ENCODE measurements at places on chromosomes 11 and 22.

DNA sequence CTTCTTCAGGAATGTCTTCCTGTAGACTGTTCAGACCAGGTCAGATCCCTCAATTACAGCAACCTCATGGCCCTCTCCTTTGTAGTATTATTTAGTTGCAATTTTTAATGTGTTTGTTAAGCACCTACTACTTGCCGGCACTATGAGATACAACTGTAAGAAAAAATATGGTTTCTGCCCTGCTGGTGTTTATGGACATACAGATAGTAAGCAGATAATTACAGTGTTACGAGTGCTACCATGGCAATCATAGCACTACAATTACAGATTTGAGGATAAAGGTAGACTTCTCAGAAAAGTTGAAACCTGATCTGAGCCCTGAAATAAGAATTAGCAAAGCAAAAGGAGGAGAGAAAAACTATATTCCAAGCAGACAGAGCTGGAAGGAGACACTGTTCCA lies 2.8 kb downstream of the LRRC51 start:
- no peak for ATAC-seq

- no peak for ATAC-seq
These were observed 2.5 kb upstream of the CXCR5 start for GRCh38 chr11:118881228-118881627.

DNA sequence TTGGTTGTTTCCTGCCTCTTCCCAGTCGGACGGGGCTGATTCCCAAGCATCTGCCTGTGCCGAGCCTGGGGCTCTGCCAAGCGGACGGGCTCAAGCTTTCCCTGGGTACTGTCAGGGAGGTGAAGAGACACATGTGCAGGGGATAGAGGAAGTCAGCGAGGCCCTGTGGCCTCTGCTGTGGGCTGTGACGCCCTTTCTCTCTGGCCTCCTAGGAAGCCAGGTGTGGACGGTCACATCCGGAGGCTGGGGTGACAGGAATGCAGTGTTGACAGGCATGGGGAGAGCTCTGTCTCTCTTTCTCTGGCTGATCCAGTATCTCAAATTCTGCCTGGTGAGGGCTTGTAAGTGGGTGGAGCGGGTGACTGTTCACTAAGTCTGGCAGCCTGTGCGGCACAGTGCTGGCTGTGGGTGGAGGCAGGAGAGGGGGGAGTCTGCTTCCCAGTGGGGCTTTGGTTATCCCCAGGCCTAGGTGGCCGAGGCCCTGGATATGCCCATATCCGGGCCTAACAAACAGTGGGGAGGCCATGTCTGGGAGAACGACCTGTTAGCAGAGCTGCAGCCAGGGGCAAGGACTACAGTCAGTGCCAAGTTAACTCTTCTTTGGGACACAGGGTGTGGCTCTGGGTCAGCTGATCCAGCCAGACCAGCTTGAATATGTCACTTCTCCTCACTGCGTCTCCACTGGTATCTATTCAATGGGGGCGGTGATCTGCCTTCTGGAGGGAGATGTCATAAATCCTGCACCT lies 1.9 kb downstream of the KCTD17 start:
- peak; percentile 24 for ATAC-seq

- peak; percentile 54 for ATAC-seq
These were observed 38.8 kb downstream of the NUMA1 start for GRCh38 chr11:72041364-72042063.

GRCh38 chr11:121494355-121495099 lies 41.8 kb upstream of the SORL1-AS1 start:
- ATAC-seq: peak; percentile 60

GRCh38 chr11:104944076-104944475 lies 24.3 kb downstream of the CASP4 start:
- no peak for ATAC-seq

- ATAC-seq: no peak
These were observed 71.8 kb downstream of the ADAMTS15 start for GRCh38 chr11:130520271-130520671.

GRCh38 chr11:48056325-48057183 lies 76.2 kb downstream of the PTPRJ start:
- no peak for ATAC-seq

DNA sequence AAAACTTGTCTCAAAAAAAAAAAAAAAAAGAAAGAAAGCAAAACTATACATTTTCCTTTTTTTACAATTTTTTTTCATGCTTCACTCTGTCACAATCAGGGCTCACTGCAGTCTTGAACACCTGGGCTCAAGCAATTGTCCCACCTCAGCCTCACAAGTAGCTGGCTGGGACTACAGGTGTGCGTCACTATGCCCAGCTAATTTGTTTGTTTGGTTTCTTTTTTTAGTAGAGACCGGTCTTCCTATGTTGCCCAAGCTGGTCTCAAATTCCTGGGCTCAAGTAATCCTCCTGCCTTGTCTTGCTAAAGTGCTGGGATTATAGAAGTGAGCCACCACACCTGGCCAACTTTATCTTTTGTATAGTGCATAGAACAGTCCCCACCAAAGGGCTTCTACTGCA lies 15.0 kb upstream of the CXCR5 start:
- ATAC-seq: peak; percentile 19

DNA sequence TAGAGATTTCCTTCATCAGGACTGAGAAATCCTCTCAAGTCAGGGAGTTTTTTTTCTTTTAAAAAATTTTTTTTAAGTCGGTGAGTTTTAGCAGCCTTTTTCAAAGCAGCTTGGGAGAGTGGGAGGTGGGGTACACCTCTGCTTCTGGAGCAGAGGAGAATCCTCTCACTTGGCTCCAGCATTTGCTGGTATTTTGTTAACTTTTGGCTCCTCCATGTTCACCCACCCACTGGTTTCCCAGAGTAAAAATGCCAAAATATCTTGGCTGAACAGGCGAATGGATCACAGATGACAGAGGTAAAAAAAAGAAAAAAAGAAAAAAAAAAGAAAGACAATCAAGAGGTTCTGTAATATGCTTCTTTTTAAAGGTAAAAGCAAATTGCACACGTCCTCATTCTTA lies 68.0 kb downstream of the GAB2 start:
- ATAC-seq: no peak

- no peak for ATAC-seq
These were observed 118.8 kb downstream of the DBX1 start for GRCh38 chr11:20041499-20041898.

GRCh38 chr22:37222440-37222971 lies 10.2 kb upstream of the SSTR3 start:
- ATAC-seq: no peak

DNA sequence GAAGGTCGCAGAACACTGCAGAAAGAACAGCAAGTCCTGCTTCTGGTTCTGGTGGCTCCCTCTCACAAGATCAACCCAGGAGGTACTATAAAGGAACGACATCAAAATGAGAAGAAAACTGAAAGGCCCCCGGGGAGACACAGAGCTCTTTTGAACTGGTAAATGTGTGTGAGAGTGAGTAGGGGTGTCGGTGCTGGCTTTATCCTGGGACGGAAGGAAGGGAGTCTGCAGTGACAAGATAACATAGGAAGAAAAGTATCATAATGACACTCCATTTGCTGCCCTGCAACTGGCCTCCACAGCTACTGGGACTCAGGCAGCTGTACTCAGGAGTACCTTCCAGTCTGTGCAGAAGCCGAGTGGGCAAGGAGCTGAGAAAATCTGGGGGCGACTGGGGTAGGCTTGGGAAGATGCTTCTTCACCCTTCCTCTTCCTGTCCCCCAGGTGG lies 60.9 kb downstream of the ENTHD1 start:
- no peak for ATAC-seq

DNA sequence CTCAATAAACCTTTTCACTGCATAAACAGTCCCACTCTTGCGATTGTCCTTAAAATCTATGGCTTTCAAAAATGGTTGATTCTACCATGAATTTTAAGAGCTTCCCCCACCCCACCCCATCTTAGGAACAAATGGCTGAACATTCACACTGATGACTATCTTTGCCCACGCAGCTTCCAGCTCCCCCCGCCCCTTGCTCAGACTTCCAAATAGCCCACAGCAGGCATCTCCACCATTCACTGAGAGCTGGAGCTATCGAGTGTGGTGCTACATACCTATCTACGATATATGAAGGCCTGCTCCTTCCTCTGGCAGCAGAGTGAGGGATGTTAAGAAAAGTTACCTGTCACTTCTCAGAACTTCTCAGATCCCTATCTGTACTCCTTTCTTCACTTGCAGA lies 26.7 kb downstream of the EIF3F start:
- no peak for ATAC-seq

GRCh38 chr11:118448294-118448693 lies 12.0 kb downstream of the KMT2A start:
- no peak for ATAC-seq

DNA sequence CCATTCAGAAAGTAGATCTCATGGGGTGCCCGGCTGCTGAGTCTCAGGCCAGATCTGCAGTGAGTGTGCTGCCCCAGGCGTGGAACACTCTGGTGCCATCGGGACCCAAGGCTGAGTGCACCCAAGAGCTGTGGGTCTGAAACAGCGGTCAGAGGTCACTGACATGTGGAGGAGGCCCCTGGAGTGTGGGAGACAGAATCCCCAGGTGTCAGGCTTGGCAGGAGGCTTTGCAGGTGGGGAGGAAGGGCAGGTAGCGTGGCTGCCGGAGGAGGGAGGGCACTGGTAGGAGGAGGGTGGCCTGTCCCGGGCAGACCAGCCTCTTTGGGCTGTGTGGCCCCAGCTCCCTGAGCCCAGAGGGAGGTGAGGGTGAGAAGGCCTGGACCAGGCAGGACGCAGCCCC lies 31.7 kb upstream of the KRTAP5-6 start:
- no peak for ATAC-seq

DNA sequence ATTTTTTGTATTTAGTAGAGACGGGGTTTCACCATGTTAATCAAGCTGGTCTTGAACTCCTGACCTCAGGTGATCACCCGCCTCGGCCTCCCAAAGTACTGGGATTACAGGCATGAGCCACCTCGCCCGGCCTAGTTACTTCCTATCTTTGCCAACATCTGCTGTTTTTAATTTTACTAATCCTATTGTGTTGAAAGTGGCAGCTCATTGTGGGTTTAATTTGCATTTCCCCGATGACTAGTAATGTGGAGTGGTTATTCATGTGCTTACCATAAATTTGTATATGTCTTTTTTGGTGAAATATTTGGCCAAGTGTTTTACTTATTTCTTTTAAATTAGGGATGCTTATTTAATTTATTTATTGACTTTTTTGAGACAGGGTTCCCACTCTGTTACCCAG lies 74.2 kb upstream of the SLC25A18 start:
- ATAC-seq: no peak

- peak; percentile 19 for ATAC-seq
These were observed 119.9 kb downstream of the FEZ1 start for GRCh38 chr11:125376117-125376516.

DNA sequence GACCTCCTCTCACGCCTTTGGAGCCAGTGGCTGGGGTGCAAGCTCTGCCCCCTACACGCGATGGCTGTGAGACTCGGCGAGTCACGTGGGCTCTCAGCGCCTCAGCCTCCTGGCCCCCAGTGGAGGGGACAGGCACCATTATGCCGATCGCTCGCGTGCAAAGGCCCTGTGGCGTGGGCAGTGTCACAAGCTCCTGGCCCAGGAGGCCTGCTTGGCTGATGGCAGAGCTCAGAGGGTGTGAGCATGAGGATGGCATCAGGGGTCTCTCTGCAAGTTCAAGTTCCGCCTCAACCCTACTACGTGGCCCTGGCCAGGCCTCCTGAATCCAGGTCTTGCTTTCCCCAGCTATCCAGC lies 90.8 kb upstream of the KCNQ1OT1 start:
- ATAC-seq: no peak

DNA sequence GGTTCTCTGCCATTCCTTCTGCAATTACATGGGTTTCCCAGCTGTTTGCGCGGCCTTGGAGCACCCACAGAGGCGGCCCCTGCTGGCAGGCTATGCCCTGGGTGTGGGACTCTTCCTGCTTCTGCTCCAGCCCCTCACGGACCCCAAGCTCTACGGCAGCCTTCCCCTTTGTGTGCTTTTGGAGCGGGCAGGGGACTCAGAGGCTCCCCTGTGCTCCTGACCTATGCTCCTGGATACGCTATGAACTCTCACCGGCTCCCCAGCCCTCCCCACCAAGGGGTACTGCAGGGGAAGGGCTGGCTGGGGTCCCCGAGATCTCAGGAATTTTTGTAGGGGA lies 2.6 kb downstream of the RCE1 start:
- no peak for ATAC-seq

DNA sequence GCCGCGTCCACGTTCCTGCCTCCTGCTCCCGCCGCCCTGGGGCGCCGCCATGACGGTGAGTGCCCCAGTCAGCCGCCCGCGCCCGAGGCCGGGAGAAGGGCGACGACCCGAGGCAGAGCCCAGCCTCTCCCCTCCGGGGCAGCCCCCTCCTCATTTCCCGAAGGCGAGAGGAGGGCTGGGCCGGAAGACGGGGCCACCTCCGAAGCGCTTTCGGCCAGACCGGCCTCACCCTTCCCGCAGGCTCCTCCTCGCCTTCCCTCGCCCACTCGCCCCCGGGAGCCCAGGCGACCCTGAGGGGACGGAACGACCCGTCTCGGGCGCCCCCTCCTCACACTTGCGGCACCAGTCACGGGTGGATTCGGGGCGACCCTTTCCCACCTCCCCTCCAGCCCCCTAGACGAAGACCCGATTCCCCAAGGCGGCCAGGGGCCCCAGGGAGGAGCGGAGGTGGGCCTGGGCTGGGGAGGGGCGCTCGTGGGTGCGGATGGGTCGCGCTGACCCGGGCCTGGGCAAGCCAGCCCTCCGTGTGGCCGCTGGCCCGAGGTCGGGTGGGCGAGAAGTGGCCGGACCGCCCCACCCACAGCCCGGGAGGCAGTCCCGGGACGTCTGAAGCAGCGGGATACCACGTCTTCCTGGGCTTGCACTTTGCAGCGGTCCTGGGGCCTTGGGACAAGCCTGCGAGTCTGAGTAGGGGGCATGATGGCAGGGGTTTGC lies 49.7 kb downstream of the TRIOBP start:
- ATAC-seq: no peak

- no peak for ATAC-seq
These were observed 65.4 kb upstream of the CRTAM start for GRCh38 chr11:122772945-122773344.

DNA sequence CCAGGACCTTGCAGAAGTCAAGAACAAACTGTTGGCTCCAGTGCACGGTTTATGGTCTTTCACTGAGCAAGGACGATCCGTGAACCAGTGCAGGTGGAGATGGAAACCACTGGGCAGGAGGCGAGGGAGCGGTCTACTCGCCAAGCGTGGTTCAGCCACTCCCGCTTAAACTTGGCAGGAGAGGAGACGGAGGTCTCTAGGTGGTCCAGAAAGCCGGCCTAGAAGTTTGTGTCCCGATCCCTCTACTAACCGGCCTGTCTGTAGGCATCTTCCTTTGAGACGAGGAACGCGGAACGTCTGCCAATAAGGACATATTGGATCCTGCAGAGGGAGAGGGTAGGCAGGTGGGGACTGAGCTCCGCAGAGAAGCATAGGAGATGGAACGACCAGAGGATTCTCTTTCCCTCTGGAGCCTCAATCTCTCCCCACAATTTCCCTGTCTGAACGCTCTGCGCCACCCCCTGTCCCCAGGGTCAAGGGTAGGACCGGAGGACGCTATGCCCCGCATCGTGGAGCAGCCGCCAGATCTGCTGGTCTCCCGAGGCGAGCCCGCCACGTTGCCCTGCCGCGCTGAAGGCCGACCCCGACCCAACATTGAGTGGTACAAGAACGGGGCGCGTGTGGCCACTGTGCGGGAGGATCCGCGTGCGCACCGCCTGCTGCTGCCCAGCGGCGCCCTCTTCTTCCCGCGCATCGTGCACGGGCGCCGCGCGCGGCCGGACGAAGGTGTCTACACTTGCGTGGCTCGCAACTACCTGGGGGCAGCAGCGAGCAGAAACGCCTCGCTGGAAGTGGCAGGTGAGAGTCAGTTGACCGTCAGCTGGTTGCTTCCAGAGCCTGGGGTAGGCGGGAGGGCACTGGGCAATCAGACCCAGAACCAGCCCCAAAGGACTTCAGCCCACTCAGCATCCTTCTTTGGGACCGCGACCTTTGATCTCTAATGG lies 3.4 kb downstream of the ROBO3 start:
- no peak for ATAC-seq

GRCh38 chr11:44658506-44658850 lies 68.3 kb upstream of the TSPAN18 start:
- ATAC-seq: no peak

Data from esophagus mucosa (tissue), 1 donor.